ENCODE measurements at places on chromosomes 11 and 22. TPM values are rescaled to one million over a fixed set of nuclear protein-coding genes. Genes with fewer than 3 reads are reported as not detected.

SDHD gene
- total RNA-seq, result 90.1 TPM

- H3K27me3 ChIP-seq, result no peaks in the 10 kb centered on the region
- H3K36me3 ChIP-seq, result peaks cover 44% of the 10 kb centered on the region
- H3K4me3 ChIP-seq, result no peak overlapping the region
- peaks cover 7% of the 10 kb centered on the region for H3K4me1 ChIP-seq
These were observed 104.4 kb downstream of the MICAL2 start for GRCh38 chr11:12214751-12215150.

TSPAN32 gene
- total RNA-seq, result 12.2 TPM

CEND1 gene
- total RNA-seq, result not detected

SYT9 gene
- total RNA-seq, result 0.14 TPM

DNA sequence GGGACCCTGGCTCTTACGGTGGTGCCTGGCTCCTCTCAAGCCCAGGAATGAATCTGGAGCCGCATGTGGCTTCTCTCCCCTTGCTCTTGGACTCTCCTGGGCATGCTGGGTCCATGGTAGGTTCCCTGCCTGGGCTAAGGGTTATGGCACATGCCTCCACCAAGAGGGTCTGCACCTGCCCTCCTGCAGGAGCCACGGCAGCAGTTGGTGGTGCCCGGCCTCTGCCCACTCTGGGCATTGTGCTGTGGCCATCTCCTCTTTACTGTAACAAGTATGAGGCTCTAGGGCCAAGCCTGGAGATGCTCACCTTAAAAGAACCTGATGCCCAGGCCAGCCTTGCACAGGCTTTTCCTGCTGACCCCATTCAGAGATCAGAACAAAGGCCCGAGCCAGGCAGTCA, 104.0 kb upstream of the PITPNB start:
- H3K4me3 ChIP-seq, result no peak overlapping the region
- H3K27me3 ChIP-seq, result no peaks in the 10 kb centered on the region

DNA sequence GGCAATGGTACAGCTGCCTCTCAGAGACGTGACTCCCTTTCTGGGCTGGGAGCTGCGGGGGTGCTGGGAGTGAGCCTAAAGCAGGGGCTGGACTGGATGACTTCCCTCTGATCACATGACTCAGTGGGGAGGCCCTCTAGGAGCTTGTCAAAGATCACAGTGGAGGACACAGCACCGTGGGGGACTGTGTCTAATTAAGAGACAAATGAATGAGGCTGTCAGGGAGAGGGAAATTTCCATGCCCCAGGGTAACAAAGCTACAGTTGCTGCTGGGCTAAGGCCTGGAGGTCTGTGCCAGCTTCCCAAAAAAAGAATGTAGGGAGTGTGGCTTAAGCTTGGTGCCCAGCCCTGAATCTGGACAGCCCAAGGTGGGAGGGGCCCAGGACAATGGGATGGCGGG, 262.8 kb upstream of the PLET1 start:
- H3K4me1 ChIP-seq, result peaks cover 4% of the 10 kb centered on the region
- no peak overlapping the region for H3K27ac ChIP-seq
- no peak overlapping the region for H3K4me3 ChIP-seq
- DNase-seq, result no peak
- no peaks in the 10 kb centered on the region for H3K36me3 ChIP-seq
- H3K27me3 ChIP-seq, result no peaks in the 10 kb centered on the region

- H3K27ac ChIP-seq, result no peak overlapping the region
- no peaks in the 10 kb centered on the region for H3K36me3 ChIP-seq
- DNase-seq, result no peak
These were observed 117.1 kb downstream of the LDLRAD3 start for GRCh38 chr11:36060926-36061325.

DNA sequence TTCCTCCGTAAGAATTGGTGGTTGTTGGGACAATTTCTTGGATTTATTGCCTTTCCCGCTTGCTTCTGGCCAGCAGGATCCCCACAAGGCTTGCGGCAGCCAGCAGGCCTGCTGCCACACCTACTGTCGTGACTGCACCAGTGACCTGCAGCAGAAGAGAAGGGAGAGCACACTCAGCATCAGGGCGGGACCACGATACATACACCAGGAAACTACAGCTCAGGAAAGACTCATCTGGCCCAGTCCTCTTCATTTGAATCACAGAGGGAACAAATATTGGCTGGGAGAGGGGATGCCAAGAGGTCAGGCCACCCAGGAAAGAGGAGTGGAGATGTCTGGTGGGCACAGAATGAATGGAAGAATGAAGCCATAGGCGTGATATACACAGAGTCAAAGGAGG, 10.3 kb downstream of the PLAAT2 start:
- no peak for DNase-seq
- no peaks in the 10 kb centered on the region for H3K36me3 ChIP-seq
- H3K4me3 ChIP-seq, result no peak overlapping the region
- H3K27me3 ChIP-seq, result no peaks in the 10 kb centered on the region

TIGD3 gene
- total RNA-seq, result 0.43 TPM

BTG4 gene
- total RNA-seq, result not detected

SEPTIN5 gene
- total RNA-seq, result 11.5 TPM

DNA sequence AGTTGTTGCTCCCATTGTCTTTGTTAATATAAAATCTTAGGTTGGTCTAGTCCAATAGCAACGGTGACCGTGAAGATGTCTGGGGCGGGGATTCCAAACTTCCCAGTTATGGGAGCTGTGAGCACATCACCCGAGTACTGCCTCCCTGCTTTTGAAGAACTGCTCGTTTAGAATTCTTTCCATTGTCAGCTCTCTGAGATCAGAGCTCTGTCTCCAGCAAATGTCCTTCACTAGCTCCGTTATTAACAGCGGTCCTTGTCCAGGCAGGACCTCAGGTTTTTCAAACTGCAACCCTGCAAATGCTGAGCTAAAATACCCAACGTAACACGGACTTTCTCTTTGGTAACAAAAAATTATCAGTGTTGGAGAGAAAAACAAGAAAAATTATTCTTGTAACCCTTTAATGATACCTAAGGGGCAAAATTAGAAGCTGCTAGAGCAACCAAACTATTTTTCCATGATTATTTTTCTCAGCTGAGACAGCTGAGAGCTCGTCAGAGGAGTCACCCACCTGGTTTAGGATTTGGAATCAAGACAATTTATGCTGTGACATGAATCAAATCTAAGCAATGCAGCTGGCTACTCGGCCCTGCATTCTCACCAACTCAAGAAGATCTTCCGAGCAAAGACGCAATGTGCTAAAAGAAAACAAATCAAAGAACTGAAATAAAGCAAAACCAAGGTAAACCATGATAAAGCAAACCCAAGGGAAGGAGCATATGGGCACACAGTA, 15.1 kb upstream of the EFCAB6 start:
- no peak for DNase-seq
- no peak overlapping the region for H3K4me3 ChIP-seq
- H3K36me3 ChIP-seq, result no peaks in the 10 kb centered on the region

All from upper lobe of right lung (tissue), 1 donor.